ENCODE measurements at places on chromosomes 3 and 15.

DNA sequence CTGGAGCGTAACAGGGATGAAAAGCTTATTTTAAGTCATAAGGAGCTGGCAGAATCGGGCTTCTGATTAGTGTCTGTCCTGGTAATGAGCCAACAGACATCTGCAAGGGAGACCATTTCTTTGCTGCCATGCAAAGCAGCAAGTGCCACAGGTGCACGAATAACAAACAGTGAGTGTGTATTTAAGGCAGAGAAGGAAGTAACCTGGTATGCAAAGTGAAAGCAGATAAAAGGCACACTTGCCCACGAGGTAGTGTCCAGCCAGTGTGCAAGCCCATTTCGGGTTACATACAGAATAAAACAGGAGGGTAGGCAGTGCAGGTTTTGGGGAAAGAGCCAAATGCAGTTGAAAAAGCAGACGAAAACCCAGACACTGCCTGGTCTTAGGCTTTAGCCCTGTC lies 1153.7 kb downstream of the SI start:
- DNase-seq = no peak

GRCh38 chr3:48564022-48564421 lies 441 bp upstream of the UCN2 start:
- DNase-seq = peak; percentile 70

DNA sequence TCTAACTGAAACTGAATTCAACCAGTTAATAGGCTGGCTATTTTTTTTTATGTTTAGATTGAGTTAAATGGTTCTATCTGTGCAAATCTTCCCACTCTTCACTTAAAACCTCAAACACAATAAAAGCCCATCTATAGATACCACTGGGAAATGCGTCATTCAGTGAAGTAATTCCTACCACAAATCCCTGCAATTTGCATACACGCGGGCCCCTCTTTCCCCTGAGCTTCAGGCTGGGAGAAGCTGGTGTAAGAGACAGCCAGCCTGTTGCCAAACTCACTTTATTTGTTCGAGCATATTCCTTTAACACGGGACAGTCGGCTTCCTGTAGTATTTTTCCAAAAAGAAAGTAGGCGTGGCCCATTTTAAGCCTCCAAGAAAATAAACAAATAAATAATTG lies 26.0 kb upstream of the MCTP2 start:
- DNase-seq = peak; percentile 77

GRCh38 chr15:69412701-69413100 lies 1.4 kb upstream of the KIF23 start:
- DNase-seq = no peak

GRCh38 chr3:39104961-39105686 lies 2.3 kb downstream of the GORASP1 start:
- DNase-seq = no peak

- DNase-seq = no peak
Measured at GRCh38 chr3:2822611-2823010, 287.6 kb downstream of the IL5RA start.

DNA sequence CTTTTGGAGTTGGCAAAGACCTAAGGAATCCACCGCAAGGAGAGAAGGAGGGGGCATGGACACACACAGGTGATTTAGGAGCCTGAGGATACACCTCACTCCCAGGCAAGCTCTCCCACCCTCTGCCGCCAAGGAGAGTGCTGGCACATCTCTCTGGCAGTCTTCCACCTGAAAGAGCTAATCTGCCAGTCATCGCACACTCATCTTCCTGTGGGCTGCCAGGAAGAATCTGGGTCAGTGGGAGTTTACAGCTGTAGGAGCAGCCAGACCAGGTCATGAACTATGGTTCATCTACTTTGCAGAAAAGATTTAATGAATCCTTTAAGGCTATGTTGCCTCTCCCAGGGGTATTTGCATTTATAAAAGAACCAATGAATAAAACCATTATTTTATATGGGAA lies 170.6 kb upstream of the TSC22D2 start:
- DNase-seq = peak; percentile 82

DNA sequence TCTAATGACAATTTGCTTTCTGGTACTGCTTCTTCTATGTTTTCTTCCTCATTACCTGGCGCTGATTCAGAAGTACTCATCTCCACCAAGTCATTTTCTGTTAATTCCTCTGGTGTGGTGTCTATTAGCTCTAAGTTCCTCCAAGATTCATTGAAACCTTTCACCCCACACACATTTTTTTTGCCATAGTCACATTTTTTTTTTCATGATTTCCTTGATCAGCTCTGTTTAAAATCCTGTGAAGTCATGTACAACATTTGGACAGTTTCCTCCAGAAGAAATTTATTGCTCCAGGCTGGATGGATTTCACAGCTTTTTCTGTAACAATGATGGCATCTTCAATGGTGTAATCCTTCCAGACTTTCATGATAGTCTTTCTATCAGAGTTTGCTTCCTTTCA lies 243.2 kb upstream of the VEPH1 start:
- DNase-seq = peak; percentile 33

DNA sequence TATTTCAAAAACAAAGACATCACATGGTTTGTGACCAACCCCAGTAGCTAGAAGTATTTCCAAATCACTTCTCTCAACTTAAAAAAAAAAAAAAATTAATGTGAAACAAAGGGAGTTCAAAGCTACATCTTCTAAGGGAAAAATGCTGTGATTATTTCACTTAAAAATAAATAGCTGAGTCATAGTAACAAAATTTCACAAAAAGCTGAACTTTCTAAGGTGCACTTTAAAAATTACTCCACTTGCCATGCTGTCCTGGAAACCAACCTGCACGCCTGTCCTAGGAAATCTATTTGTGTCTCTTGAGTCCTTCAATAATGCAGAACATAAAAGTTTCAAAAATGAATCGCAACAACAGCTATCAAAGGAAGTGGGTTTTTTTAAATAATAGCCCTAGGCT lies 1.8 kb downstream of the ACAP2 start:
- peak; percentile 12 for DNase-seq

GRCh38 chr3:40895109-40895508 lies 304.2 kb upstream of the CTNNB1 start:
- DNase-seq = no peak

DNA sequence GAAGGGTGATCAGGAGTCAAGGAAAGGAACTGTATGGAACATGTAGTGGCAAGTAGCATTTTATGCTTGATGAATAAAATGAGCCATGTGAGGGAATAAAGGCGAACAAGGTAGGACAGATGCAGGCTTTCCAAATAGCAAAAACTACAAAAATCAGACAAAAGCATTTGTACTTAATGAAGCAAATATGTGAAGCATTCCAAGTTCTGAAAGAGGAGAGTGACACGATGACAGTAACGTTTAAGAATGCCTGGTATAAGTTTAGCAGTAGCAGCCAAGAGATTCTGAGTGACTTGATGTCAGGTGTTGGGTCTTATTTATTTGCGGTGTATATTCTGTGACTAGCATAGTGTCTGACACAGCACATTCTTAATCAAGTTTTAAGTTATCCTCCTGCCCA lies 408.2 kb upstream of the RASGRP1 start:
- no peak for DNase-seq

- peak; percentile 19 for DNase-seq
Measured at GRCh38 chr15:69757186-69757585, 304.6 kb downstream of the RPLP1 start.

DNA sequence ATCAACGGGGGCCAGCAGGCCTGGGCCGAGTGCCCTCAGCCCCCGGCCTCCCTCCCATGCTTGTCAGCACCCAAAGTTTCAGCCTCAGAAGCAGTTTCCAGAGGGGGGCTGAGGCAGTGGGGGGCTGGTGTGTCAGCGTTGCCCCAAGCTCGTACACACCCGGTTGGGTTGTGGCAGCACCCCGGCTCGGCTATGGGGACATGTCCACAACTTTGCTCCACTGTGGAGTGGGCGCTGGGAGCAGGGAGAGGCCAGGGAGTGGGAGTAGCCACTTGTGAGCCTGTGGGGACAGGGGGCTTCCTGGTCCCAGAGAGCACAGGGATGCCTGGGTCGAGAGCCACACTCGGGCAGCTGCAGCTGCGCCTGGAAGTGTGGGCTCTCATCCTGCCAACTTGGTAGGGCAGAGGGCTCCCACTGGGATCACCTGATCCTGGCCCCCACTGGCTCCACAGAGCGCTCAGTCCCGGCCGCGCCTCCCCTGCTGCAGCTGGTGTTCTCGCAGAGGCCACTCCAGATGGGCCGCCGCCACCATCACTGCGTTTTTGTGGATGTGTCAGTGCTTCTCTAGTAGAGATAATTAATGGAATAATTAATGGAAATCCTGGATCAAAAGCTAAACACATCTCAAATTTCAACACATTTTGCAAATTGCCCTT lies 75.1 kb downstream of the NR1D2 start:
- DNase-seq = no peak

GRCh38 chr3:82978368-82978767 lies 1216.9 kb upstream of the GBE1 start:
- no peak for DNase-seq

DNA sequence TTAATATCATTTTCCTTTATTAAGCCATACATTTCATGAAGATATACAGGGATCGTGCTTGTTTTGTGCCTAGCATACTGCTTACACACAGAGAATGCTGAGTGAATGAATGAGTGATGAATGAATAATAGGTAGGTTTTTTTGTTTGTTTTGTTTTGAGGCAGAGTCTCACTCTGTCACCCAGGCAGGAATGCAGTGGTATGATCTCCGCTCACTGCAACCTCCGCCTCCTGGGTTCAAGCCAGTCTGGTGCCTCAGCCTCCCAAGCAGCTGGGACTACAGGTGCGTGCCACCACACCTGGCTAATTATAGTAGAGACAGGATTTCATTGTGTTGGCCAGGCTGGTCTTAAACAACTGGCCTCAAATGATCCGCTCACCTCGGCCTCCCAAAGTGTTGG lies 400.0 kb downstream of the ROBO1 start:
- DNase-seq = no peak

Measured in fibroblast of mammary gland (primary cell).